SK-N-SH treated with all-trans-retinoic acid at 6 μM for 48 hours (cell line): ENCODE measurements at places on chromosomes 7 and 10.
A peak's percentile ranks its signal among the peaks of the same experiment; 100 is the strongest.

- ATAC-seq = no peak
Observed at GRCh38 chr10:113823389-113823788, 30.5 kb downstream of the DCLRE1A start.

DNA sequence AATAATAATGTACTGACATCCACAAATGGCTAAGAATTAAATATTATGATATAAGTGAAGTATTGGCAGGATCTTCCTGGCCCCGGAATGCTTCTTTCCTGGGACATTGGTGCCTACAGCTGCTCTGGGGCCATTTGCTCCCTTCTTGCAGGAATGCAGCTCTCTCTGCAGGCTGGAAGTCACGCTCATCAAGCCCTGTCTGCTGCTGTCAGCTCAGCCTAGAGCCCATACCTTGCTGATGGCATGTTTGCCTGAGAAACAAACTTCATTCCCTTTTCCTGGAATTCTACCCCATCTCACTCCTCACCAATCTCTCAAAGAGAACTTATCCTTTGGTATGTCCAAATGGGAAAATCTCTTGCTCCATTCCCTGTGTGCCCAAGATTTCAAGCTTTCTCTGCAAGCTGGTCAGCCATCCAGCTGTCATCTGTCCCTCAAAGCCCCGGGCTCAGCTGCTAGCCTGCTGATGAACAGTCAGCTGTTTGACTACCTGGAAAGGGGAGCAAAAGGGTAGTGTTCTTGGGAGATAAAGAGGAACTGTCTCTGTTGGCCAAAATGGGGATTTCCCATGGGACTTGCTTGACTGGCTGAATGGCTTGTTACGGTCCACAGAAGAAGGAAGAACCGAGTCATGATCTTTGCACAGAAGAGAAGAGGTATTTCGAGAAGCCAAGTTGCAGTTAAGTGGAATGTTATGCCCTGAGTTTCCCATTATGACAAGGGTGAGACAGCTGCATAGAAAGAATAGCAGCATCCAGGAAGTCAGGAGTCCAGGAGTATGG lies 12.0 kb upstream of the RASSF4 start:
- ATAC-seq = no peak

- peak; percentile 59 for ATAC-seq
Observed at GRCh38 chr10:104581884-104582601, 59.0 kb upstream of the SORCS3 start.

DNA sequence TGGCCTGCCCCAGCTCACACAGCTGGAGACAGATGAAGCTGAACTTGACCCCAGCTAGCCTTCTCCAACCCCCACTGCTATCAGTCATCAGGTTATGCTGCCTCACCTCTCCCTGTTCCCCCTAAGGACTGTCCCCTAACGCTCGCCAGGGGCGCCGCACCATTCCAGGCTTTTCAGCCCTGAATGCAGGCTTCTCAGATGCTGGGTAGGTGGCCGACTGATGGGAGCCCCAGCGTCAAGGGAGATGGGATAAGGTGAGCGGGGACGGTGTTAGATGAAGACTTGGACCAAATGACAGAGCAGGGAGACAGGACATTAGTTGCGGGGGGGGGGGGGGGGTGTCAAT lies 15.8 kb upstream of the OPALIN start:
- no peak for ATAC-seq

- ATAC-seq = no peak
Observed at GRCh38 chr7:80089366-80089765, 45.3 kb upstream of the GNAI1 start.

GRCh38 chr10:124329362-124329761 lies 89.4 kb downstream of the OAT start:
- no peak for ATAC-seq

GRCh38 chr7:66967029-66967428 lies 28.4 kb downstream of the SBDS start:
- no peak for ATAC-seq

DNA sequence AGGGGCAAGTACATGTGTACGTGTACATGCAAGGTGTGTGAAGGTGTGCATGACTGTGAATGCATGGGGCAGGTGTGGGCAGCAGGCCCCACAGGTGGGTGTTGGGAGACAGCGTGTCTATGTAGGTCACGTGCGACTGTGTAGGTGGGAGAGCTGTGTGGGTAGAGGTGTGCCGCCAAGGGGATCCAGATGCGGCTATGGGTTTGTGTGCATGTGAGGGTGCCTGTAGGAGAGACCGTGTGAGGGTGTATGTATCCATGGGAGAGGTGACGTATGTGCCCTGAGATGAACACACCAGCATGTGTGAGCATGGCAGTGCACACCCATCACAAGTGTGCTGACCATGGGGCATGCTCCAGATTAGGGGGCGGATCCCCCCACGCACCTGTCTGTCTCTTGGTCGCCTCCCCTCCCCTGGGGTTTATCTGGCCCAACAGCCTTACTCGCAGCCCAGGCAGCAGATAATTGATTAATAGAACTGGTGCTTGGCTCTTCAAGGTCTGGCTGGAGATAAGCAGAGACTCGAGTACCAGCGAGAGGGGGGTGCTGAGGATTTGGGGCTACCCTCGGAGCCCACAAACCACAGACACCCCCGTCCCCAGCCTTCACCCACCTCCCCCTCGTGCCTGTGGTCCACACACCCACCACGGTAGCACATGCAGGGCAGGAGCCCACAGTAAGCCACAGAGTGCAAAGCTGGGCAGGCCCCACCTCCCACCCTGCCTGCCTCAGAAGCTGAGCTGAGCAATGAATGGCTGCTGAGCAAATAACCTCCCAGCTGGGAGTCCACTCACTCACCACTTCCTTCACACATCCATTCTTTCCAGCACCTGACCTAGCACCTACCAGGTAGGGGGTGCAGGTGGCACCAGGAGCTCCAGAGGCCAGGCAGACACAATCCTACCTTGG lies 41.4 kb upstream of the ZMIZ1 start:
- ATAC-seq = no peak

GRCh38 chr7:106015381-106016218 lies 52.5 kb downstream of the CDHR3 start:
- ATAC-seq = no peak

DNA sequence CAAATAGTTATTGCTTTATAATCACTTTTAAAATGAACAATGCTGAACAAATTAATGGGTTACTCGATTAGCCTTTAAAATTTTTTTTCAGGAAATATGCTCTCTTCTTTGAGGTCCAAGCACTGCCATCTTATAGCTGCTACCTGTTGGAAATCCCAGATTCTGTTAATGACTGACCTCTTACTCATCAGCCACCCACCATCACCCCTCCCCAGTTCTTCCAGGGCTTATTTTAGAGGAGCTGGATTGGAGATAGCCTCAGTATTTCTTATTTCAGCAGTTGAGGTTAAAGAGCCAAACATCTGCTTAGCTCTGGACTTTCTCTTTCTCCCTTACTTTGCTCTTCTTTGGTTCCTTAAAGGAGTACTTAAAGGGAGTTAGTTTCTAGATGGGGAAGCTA lies 420.0 kb downstream of the EXOC4 start:
- no peak for ATAC-seq

DNA sequence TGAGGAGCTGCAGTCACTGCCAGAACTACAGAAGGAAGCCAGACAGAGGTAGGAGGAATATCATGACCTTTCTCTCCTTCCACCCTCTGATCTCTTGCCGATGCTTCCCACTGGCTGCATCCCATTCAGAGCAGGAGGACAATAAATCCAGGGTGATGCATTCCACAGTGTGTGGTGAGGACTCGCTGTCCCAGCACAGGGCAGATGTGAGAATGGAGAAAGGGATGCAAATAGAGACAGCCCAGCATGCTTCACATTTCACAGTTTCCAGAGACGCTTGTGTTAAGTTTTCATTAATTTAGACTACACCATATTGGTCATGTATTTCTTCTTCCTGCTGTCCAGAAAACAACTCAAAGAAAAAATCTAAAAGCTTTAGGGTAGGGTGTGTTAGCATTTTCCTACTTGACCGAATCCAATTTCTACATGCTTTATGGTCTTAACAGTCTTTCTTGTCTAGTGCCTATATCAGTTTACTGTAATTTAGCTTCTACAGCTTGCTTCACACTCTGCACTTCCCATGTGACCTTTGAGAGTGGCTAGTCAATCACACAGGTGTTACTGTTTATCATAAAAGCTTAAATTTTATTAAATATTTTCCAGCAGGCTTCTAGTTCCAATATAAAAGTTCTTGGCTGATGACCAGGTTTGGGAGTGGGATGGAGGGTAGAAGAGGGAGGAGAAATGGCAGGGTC lies 155.6 kb downstream of the RAPGEF5 start:
- ATAC-seq = no peak

GRCh38 chr10:53072144-53072543 lies 299.6 kb upstream of the MBL2 start:
- no peak for ATAC-seq

GRCh38 chr7:32659853-32660252 lies 164.6 kb downstream of the AVL9 start:
- ATAC-seq = no peak

GRCh38 chr10:21516242-21517131 lies 9.0 kb downstream of the SKIDA1 start:
- peak; percentile 50 for ATAC-seq

GRCh38 chr10:77629775-77630506 lies 7.7 kb downstream of the KCNMA1 start:
- no peak for ATAC-seq

DNA sequence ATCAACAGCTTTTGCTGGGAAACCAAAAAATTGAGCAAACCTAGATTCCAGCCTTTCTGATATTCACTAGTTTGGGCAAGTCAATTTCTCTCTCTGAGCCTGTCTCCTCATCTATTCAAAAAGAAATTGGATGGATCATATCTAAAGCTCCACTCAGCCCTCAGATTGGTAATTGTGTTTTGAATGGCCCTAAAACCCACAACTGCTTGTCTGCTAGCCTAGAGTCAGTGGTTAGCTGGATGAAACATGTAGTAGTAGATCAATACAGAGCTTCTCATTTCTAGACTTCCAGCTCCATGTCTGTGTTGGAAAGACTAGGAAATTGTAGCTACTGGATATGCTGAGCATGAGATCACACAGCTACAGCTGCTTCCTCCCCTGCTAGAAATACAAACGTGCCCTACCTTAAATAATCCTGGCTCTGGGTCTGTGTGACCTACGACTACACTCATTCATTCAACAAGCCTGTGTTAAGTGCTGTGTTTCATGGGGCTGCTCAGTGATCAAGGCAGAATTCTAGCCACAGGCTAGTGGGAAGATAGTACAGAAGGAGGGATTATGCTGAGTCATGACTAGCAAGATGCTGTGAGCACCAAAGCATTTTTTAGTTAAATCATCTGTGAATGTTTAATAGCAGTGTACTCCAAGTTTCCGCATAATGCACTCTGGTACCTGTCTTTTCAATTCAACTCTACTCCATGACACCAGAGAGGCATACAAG lies 15.7 kb downstream of the DNTT start:
- ATAC-seq = no peak

- ATAC-seq = no peak
Observed at GRCh38 chr10:114487815-114488536, 83.7 kb upstream of the AFAP1L2 start.

- no peak for ATAC-seq
Observed at GRCh38 chr10:119853574-119853973, 19.1 kb downstream of the MCMBP start.

GRCh38 chr7:146076344-146076743 lies 40.3 kb upstream of the CNTNAP2 start:
- no peak for ATAC-seq

- ATAC-seq = no peak
Observed at GRCh38 chr10:985361-985760, 2.9 kb upstream of the GTPBP4 start.

DNA sequence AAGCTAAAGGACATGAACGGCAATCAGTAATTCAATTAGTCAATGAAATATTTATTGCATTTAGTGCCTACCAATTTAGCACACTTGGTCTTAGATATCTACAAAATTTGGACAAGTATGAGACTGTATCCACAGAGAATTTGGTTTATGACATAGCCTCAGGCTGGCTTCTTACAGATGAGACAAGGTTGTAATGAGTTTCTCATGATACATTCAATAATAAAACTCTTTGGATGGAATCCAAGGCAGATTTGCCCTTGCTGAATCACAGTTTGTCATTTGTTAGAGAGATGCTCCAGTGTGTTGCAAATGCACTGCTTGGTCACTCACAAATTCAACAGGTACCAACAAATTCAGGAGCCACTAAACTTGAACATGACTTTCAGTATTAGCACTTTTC lies 162.5 kb downstream of the GPR37 start:
- ATAC-seq = no peak

GRCh38 chr10:124590216-124591122 lies 128.8 kb downstream of the LHPP start:
- no peak for ATAC-seq

- ATAC-seq = no peak
Observed at GRCh38 chr10:124921261-124921660, 20.7 kb upstream of the ZRANB1 start.

DNA sequence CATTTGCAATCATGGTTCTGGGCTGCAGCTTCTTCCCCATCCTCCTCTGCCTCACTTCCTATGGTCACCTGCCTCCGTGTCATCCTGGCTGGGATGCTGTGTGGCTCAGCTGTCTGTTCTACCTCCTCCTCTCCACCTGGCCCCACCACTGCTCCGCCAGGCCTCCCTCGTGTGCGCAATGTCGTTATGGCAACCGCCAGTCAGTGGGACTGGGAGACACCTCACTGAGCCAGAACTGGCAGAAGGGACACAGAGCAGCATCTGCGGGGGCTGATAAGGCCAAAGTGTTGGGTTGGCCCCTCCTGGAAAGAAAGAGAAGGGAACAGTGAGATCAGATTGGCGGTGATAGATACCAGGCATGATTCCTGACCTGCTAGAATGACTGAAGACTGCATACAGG lies 527.5 kb downstream of the INHBA start:
- ATAC-seq = no peak

- ATAC-seq = no peak
Observed at GRCh38 chr7:20021066-20021465, 196.1 kb downstream of the MACC1 start.

- ATAC-seq = no peak
Observed at GRCh38 chr10:29628311-29628710, 6.5 kb downstream of the SVIL start.

- no peak for ATAC-seq
Observed at GRCh38 chr7:8208816-8209215, 53.2 kb downstream of the ICA1 start.

GRCh38 chr7:80783678-80784327 lies 135.0 kb downstream of the SEMA3C start:
- ATAC-seq = peak; percentile 55

GRCh38 chr7:68904630-68905029 lies 693.6 kb upstream of the AUTS2 start:
- ATAC-seq = no peak

GRCh38 chr7:114419441-114420272 lies 5.0 kb downstream of the FOXP2 start:
- ATAC-seq = no peak

DNA sequence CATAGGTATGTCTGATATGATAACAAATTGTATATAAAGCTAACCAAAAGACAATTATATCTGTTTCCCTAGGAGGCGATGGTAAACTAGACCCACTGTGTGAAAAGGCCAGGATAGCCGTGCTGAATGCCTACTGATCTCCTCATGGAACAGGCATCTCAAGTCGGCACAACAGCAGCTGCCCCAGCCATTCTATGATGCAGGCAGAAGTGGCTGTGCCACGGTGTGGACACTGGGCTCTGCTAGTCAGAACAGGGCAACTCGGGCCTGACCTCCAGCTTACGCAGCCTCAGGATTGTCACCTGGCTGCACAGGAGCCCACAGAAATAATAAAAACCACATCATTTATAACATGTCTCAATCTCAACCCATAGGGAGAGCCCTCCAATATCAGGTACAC lies 15.0 kb downstream of the C10orf53 start:
- no peak for ATAC-seq
